ENCODE measurements at places on chromosomes 12 and 14.

GRCh38 chr14:81331229-81332021 is 68.7 kb downstream of the STON2 start:
- DNase-seq = no peak

GRCh38 chr14:33480071-33480886 is 470.6 kb downstream of the EGLN3 start:
- DNase-seq = no peak

GRCh38 chr12:47216150-47216677 is 136.5 kb upstream of the AMIGO2 start:
- DNase-seq = no peak

- peak; percentile 97 for DNase-seq
Measured at GRCh38 chr12:6765634-6766581, at the start of gene PTMS. Gene PTMS (plus strand): TSS chr12:6766363. CDS start chr12:6766706, 343 bp downstream.

DNA sequence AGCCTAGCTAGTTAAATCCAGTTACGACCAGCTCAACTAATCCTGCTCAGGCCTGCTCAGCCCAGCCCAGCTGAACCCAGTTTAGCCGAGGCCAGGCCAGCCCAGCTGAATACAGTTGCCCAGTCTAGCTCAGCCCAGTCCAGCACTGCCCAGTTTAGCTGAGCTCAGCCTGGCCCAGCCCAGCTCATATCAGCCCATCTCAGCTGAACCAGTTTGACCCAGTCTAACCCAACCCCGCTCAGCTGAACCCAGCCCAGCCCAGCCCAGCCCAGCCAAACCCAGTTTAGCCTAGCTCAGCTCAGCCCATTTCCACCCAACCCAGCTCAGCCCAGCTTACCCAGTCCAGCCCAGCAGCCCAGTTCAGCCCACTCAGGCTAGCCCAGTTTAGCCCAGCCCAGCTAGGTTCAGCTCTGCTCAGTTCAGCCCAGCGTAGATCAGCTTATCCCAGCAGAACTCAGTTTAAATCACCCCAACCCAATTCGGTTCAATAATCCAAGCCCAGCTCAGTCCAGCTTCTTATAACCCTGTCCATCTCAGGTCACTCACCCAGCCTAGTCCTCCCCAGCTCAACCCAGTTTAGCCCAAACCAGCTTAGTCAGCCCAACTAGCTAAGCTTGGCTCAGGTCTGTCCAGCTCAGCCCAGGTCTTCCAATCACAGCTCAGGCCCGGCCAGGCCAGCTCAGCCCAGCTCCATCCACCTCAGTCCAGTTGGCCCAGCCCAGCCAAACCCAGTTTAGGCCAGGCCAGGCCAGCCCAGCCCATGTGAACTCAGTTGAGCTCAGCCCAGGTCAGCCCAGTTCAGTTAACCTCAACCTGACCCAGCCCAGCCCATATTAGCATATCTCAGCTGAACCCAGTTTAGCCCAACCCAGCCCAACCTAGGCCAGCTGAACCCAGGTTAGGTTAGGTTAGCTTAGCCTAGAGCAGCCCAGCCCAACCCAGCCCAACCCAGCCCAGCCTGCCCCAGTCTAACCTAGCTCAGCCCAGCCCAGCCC is 76.7 kb downstream of the TMEM121 start:
- DNase-seq = no peak

GRCh38 chr12:43812926-43813325 is 6.8 kb upstream of the TWF1 start:
- DNase-seq = no peak

- DNase-seq = no peak
Measured at GRCh38 chr12:97848051-97848450, 385.4 kb downstream of the RMST start.

DNA sequence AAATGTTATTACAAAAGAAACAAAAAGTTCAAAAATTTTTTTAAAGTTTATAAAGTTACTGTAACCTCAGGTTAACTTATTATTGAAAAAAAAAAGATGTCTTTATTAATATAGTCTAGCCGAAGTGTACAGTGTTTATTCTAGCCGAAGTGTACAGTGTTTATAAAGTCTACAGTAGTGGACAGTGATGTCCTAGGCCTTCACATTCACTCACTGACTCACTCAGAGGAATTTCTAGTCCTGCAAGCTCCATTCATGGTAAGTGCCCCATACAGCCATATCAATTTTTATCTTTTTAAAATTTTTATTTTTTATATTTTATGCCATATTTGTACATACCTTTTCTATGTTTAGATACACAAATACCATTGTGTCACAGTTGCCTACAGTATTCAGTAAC is 10.4 kb downstream of the ATG2B start:
- DNase-seq = no peak

GRCh38 chr12:21786041-21786531 is 11.6 kb upstream of the KCNJ8 start:
- DNase-seq = no peak
